Frontal cortex (tissue), 4 donors: ENCODE measurements at places on chromosomes 12 and 14. TPM values are rescaled to one million over a fixed set of nuclear protein-coding genes. Genes with fewer than 3 reads are reported as not detected.

The SVOP gene
- total RNA-seq: 40.8 TPM

The VSX2 gene
- not detected for total RNA-seq

The DHRS2 gene
- 0.41 TPM for total RNA-seq

The LRRC10 gene
- not detected for total RNA-seq

The ADAMTS20 gene
- 0.41 TPM for total RNA-seq

The CCND2 gene
- 161 TPM for total RNA-seq

The GPX2 gene
- total RNA-seq: not detected

The PARP11 gene
- total RNA-seq: 11.4 TPM

The GUCY2C gene
- under 0.01 TPM for total RNA-seq

The MYH7 gene
- 0.41 TPM for total RNA-seq

The TUBA1C gene
- total RNA-seq: 55.0 TPM

The WNK1 gene
- 48.5 TPM for total RNA-seq

DNA sequence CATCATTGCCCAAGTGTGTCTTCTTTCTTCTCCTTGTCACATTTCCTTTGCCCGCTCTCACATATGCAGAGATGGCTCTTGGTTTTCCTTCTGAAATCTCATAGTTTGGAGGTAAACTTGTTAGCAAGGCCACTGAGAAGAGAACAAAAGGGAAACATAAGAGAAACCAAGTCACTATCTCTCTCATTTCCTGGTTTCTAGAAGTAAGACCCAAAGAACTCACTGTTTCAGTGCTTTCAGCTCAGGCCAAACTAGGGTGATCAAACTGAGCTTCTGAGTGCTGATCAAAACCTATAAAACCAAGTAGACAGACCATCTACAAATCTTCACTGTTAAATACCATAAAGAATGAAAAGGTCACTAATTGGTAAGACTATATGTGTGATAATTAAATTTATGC, 275.4 kb upstream of the BTG1 start:
- no peak for DNase-seq

GRCh38 chr12:79645235-79645630, 45.5 kb downstream of the PAWR start:
- DNase-seq: no peak

GRCh38 chr12:89528434-89528833, 2.6 kb upstream of the POC1B start:
- no peak for DNase-seq

GRCh38 chr12:50132505-50133135, 20.6 kb downstream of the COX14 start:
- no peak for DNase-seq

DNA sequence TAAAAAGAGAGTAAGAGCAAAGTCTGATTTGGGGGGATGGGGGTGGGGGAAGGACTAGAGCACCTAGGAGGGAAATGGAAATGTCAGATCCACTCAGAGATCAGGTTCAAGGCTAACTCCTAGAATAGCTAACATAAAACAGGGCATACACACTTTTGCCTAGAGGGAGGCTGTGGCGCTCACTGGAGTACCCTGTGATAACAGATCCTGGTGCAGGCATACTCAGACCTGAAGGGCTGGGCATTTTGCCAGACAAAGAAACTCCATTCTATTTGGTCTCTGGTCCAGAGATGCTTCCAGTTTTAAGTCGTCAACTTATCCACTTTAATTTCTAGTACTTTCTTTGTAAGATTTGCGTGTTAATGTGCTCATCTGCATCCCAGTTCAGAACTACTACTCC, 5.8 kb downstream of the CTDSP2 start:
- DNase-seq: no peak

- DNase-seq: no peak
Observed at GRCh38 chr14:80523518-80524117, 312.3 kb upstream of the DIO2 start.

DNA sequence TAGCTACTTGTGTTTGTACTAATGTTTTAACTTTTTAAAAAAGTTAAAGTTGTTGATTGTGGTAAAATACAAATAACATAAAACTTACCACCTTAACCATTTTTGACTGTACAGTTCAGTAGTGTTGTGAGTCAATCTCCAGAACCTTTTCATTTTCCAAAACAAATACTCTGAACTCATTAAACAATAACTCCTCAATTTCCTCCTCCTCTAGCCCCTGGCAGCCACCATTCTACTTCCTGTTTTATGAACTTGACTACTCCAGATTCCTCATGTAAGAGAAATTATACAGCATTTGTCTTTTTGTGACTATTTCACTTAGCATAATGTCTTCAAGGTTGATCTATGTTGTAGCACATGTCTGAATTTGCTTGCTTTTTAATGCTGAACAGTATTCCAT, 299.1 kb upstream of the AMIGO2 start:
- no peak for DNase-seq

DNA sequence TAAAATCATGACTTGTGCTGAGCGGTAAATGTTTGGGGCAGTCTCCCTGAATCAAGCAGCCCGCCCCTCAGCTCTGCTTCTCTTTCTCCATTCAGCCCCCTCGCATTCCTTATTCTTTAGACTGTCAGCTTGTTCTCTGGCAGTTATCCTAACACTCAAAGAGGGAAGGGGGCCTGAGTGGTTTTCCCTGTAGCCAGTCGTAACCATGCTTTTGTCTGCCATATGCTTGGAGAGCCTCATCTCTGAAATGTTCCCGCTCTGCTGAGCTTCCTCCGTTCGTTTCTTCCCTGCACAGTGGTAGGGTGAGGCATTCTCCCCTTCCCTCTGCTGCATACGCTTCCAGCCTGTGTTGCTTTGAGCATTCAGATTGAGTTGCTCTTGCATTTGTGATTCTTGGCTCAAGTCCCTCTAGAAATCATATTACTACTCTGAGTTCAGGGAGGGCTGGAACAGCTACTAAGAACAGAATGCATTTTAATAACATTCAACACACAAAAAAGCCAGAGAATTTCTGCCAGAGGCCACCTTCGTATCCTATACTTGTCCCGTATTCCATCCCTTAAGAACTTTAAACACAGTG, 119.7 kb downstream of the FBXL14 start:
- DNase-seq: no peak

GRCh38 chr12:23944067-23944466, 5.4 kb downstream of the SOX5 start:
- no peak for DNase-seq

DNA sequence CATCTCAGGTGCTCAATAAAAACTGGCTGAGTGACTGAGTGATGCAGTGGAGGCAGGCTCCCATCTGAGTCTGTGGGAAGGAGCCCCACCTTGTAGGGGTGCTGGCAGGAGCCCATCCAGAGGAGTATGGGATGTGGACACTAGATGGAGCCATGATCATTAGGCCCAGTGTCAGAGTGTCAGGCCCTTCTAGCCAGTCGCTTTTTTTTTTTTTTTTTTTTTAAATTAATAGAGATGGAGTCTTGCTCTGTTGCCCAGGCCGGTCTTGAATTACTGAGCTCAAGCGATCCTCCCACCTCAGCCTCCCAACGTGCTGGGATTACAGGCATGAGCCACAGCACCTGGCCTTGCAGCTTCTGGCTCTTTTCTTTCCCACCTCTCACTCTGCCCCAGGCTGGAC, 11.5 kb downstream of the RITA1 start:
- DNase-seq: peak; percentile 79

GRCh38 chr12:105548626-105549025, 218.1 kb downstream of the C12orf75 start:
- DNase-seq: no peak

GRCh38 chr12:93784339-93785086, 107.3 kb downstream of the CRADD start:
- DNase-seq: no peak

- no peak for DNase-seq
Observed at GRCh38 chr14:65502676-65503124, 90.2 kb downstream of the FUT8 start.

DNA sequence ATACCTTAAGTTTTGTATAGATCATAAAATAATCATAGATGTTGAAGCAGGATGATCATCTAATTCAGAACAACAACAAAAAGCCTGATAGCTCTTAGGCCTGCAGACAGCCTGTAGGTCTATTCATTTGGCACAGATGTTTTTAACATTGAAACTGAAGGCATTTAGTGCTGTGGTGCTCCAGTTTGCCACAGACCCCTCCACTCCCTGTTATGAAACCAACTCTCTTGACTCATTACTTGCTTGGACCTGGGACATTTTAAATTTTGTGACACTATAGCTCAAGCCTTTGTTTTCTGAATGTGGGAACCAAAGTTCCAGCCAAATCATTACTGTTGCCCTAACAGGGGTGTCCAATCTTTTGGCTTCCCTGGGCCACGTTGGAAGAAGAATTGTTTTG, 9.1 kb downstream of the PRKCH start:
- no peak for DNase-seq

GRCh38 chr12:133231001-133231400, 4.7 kb downstream of the ANHX start:
- DNase-seq: no peak

DNA sequence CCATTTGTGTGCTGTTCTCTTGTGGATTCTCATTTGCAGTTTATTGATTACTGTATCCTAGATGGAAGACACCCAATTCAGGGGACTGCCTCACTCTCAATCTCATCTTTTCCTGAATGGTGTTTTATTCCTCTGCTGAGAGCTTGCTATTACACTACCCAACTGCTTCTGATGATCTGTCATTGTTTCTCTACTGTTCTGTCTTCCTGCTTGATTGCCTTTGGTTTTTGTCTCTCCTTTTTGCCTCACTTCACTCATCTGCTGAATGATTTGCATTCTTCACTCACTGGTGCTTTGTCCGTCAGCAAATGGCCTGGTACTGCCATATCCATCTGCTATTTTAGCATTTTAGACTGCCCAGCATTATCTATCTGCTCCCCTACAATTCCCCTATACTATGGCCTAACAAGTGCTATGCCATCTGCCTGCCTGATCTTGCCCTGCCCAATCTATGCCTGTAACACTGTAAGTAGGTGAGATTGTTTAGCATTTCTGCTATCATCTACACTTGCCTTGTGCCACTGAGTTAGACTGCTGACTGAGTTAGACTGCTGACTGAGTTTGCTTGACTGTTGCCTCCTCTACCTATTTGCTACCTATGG, 335.1 kb downstream of the GPHN start:
- no peak for DNase-seq

GRCh38 chr12:56529656-56530055, 8.0 kb downstream of the RBMS2 start:
- DNase-seq: no peak

- no peak for DNase-seq
Observed at GRCh38 chr12:118870551-118870950, 110.8 kb upstream of the SRRM4 start.

GRCh38 chr14:66395300-66395699, 90.9 kb upstream of the CCDC196 start:
- no peak for DNase-seq

GRCh38 chr12:100249941-100250340, 16.9 kb downstream of the DEPDC4 start:
- no peak for DNase-seq

DNA sequence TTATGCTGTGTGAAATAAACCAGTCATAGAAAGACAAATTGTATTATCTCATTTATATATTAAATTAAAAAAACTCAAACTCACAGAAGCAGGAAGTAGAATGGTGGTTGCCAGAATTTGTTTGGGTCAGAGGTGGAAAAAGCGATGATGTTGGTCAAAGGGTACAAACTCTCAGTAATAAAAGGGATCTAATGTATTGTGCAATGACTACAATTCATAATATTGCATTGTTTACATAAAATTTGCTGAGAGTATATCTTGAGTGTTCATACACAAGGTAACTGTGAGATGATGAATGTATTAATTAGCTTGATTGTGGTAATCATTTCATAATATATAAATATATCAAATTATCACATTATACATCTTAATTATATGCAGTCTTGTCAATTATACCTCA, 56.7 kb downstream of the FOXG1 start:
- no peak for DNase-seq

- DNase-seq: no peak
Observed at GRCh38 chr14:65348137-65348536, 64.4 kb upstream of the FUT8 start.

GRCh38 chr12:102618197-102618877, 138.0 kb upstream of the IGF1 start:
- DNase-seq: no peak

GRCh38 chr12:5267603-5268423, 164.1 kb upstream of the NTF3 start:
- no peak for DNase-seq

DNA sequence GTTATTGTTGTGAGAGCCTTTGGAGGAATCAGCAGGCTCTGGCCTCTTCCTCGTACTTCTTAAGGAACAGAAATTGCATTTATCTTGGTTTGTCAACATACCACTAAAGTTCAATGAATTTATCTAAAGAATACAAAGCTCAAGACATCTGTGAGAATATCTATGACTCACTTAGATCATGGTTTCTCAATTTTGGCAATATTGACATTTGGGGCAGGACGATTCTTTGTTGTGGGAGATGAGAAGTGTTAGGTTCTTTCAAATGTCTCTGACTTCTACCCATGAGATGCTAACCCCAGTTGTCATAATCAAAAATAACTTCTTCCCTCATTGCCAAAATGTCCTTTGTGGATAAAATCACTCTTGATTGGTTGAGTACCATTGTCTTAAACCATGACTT, 1190.3 kb downstream of the GALC start:
- no peak for DNase-seq

- no peak for DNase-seq
Observed at GRCh38 chr14:96084796-96085195, 45.6 kb downstream of the C14orf132 start.

DNA sequence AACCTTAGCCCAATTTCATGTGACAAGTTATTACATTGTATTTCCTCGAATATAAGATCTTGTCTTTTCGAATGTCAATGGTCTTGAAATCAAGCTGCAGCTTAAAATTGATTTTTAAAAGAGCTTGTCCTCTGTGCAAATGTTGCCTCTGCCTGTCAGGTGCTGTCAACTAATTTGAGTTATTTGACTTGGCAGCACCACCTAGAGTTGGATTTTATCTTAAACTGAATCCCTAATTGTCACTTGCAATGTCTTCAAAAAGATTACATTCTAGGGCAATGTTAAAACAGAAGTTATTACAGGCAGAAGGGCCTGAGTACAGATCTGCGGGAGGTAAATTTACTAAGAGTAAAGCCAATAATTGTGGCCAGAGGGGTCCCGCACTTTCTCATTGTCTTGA, 26.2 kb upstream of the TUNAR start:
- DNase-seq: no peak

DNA sequence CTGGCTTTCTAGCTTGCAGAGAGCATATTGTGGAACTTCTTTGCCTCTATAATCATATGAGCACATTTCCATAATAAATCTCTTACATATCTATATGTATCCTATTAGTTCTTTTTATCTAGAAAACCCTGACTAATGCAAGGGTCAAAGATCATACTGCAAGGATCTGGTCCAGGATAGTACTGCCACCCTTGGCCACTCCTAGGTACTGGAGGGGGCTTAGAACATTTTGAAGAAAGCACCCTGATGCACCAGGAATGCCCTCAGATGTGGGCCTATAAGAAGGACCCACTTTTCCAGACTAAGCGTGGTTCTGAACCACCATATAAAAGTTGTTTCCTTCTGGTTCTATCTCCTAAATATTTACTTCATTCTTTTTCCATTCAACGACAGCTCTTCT, 14.6 kb downstream of the ATXN7L3B start:
- no peak for DNase-seq

- peak; percentile 50 for DNase-seq
Observed at GRCh38 chr12:98456576-98457573, 58.5 kb upstream of the TMPO start.
